ENCODE measurements at places on chromosomes 7 and 10.

- no peak for DNase-seq
These were observed 196.7 kb upstream of the KLF14 start for GRCh38 chr7:130930681-130931080.

DNA sequence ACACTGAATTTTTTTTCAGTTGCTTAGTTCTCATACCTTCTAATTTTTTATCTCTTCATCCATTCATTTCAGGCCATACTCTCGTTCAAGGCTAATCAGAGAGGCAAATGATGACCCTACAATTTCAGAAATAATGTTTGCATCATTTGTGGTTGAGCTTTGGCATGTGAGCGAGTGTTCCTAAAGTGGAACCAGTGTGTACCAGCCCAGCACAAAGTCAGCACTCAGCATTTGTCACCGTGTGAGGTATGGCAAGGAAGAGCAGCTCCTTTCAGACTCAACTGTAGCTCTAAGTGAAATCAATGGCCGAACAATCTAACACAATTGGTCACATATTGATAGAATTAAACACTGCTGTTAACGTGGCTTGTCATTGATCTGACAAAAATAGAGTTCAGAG lies 154.6 kb downstream of the POU6F2 start:
- DNase-seq = no peak

DNA sequence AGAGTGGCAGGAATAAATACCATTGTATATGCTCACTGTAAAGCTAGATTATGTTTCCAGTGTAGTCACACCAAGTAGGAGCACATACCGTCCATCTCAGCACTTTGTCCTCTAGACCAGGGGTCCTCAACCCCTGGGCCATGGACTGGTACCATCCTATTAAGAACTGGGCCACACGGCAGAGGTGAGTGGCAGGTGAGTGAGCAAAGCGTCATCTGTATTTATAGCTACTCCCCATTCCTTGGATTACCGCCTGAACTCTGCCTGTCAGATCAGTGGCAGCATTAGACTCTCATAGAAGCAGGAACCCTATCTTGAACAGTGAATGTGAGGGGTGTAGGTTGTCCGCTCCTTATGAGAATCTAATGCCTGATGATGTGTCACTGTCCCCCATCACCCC lies 735.3 kb downstream of the MAGI2 start:
- DNase-seq = no peak

GRCh38 chr10:34866848-34867247 lies 51.8 kb upstream of the PARD3 start:
- DNase-seq = no peak

DNA sequence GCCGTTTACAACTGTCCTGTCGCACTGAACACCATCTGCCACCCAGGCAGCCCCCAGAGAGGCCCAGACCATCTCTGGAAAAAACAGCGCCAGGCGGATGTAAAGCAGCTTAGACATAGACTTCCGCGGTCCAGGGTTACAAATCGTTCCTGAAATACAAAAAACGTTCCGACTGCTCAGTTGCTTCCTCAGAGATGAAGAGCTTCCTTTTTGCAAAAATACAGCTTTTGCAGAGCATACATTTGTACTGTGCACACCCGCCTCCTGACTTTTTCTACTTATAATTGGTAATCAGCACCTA lies 11.4 kb downstream of the DAGLB start:
- no peak for DNase-seq

GRCh38 chr7:24441314-24442027 lies 131.8 kb upstream of the PALS2 start:
- DNase-seq = no peak

DNA sequence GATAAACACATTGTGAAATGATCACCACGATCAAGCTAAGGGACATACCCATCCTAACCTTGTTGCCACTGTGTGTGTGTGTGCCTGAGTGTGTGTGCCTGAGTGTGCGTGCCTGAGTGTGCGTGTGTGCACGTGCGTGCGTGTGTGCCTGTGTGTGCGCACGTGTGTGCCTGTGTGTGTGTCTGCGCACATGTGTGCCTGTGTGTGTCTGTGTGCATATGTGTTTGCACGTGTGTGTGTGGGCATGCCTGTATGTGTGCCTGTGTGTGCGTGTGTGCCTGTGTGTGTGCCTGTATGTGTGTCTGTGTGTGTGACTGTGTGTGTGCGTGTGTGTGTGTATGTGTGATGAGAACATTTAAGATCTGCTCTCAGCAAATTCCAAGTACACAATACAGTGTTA lies 244.1 kb upstream of the DPP6 start:
- no peak for DNase-seq

- DNase-seq = no peak
These were observed 183.9 kb downstream of the SGMS1 start for GRCh38 chr10:50439806-50440205.

DNA sequence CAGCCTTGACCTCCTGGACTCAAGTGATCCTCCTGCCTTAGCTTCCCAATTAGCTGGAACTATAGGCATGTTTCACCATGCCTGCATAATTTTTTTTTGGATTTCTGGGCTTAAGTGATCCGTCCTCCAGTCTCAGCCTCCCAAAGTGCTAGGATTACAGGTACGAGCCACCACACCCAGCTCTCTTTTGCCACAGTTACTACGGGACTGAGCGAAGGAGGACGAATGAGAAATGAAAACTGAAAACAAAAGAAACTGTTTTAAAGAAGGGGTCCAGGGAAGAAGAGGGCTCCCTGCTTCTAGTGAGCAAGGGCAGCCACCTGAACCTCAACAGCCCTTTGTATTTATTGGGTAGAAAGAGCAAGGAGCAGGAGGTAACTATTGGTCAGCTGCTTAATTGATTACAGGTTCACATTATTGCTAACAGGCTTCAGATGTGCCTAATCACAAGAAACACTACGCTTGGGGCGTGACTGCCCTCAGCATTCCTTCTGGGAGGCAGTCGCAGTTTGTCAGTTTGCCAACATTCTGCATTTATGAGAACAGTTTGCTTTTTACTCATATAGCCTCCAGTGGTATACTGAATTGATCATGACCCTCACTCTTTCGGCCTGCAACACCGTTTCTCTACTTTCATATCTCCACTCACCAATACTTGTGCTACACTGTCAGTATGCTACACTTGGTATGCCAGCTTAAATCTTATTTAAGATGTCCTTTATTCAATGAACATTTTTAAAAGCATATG lies 676.8 kb downstream of the DNAJB9 start:
- DNase-seq = no peak

DNA sequence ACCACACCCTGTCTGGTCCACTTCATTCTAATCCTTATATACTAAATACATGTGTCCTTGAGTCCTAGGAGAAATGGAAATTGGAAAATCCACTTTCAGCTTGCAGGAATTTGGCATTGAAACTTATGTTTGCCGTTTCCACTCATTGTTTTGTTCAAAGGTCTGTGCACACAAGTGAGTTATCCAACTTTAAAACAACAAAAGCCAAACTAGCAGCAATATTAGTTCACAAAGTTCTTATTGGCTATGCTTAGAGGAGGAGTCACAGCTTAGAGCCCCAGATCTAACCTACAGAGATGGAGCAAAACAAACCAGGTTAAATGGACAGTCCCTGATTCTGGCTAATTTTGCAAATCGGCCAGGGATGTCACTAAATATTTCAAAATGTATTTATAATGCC lies 44.6 kb upstream of the AFAP1L2 start:
- no peak for DNase-seq

GRCh38 chr7:96100737-96101136 lies 221.2 kb downstream of the SLC25A13 start:
- no peak for DNase-seq

- DNase-seq = no peak
These were observed 37.0 kb upstream of the TMEM72 start for GRCh38 chr10:44874166-44874565.

- DNase-seq = no peak
These were observed 10.7 kb upstream of the RNF32 start for GRCh38 chr7:156629873-156630272.

- DNase-seq = no peak
These were observed 79.3 kb upstream of the PPP2R2D start for GRCh38 chr10:131821378-131822012.

DNA sequence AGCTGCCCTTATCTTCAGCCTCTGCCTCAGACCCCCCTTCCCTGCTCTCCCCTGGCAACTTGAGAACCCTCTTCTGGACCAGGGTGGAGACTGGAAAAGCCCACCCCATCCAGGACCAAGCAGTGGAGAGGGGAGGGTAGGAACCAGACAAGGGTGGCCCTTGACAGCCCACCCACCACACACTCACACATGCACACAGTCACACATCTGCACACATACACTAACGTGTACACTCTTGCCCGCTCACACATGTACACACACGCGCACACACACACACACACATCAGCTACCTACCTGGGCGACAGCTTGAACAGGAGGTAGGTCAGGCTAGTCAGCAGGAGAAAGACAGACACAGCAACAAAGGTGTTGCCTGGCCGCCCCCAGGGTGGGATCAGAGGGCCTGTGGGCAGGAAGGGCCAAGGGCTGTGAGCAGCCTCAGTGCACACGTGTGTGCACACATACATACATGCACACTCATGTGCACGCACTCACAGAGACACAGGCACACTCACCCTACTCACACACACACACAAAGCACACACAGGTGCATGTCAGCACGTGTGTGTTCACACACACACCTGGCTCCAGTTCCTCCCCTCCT lies 34.9 kb upstream of the TUBB8 start:
- no peak for DNase-seq

GRCh38 chr7:129466796-129467195 lies 32.6 kb downstream of the STRIP2 start:
- DNase-seq = no peak

DNA sequence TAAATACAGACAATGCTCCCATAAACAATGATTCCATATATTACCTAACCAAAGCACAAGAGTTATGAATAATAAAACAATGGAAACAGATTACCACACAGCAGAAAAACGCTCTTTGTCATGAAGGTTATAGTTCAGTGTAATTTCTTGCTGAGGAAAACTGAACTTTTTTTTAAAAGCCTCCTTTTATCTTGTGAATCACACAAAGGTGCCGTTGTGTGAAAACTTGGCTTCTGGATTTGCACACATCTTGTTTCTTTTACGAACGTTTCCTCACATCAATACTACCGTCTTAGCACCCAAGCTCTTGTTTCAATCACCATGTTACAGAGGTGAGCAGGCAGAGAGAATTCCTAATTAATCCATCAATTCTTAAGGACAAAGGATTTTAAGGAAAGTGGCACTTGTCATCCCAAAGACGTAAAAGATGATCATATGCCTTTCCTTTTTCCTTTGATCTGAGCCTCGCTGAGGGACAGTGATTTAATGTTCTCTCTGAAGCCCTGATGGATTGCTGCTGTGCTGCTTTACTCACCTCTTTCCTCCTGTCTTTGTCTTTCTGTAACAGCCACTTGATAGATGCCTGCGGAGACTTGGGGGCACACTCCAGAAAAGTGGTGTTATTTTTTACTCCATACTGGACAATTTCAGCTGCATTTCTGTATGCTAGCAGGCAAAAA lies 110.1 kb downstream of the CD36 start:
- no peak for DNase-seq

All from NCI-H1105 (cell line).